Body of pancreas (tissue), 4 donors: ENCODE measurements at places on chromosomes 1 and 21. TPM values are rescaled to one million over a fixed set of nuclear protein-coding genes. Genes with fewer than 3 reads are reported as not detected.

- no peak for DNase-seq
These were observed 2.7 kb downstream of the PTGFR start for GRCh38 chr1:78493451-78493850.

GRCh38 chr1:36948606-36949005 is 85.7 kb downstream of the GRIK3 start:
- DNase-seq, result no peak

DNA sequence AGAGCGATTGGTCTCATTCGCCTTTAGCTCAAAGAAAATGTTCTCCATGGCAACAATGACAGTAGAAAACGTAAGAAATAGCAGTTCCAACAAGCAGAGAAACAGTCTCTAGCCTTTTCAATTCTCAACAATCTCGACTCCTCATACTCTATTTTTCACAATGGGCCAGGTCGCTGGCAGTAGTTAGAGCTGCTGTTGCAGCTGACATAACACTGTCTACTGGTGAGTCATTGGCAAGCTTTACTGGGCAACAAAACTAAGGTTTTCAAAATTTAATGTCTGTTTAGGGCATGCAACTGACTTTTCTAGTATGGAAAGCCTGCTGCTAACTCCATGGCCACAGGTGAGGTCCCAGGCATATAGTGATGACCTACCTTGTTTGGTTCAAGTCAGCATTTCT is 221.1 kb upstream of the KAZN start:
- DNase-seq, result no peak

DNA sequence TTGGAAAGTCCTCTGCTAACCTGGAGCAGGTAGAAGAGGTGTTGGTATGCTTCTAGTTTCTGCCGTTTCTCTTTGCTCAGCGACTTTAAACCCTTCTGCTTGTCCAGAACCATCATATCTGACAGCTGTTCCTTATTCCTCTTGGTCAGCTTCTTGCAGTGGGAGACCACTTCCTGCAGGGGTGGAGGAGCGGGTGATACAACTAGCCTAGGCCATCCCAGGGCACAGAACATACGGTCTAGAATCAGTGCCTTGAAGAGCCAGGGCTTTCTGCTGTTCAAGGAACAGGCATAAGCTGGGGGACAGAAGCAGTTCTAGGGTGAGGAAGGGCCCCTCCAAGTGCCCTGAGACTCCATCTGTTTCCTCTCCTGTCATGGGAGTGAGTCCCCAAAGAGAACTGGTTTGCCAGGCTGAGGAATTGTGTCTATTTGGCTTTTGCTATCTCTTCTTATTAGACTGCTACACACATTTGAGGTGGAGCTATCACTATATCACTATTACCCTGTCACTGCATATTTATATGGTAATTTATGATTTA is 32.5 kb downstream of the IQGAP3 start:
- no peak for DNase-seq

DNA sequence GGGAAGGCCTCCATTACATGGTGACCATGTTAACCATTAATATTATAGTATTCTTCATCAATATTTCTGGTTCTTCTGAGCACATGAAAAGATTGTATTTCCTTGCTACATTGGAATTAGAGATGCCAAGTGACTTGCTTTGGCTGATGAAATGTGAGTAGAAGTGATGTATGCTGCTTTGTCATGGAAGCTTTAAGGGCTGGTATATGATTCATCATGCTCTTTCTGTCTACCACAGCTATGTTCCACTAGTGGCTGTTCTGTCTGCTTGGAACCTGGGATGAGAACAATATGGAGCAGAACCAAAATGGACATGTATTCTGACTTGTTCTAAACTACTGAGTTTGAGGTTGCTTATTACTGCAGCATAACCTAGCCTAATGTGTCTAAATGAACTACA is 163.3 kb downstream of the TM2D1 start:
- DNase-seq, result no peak

DNA sequence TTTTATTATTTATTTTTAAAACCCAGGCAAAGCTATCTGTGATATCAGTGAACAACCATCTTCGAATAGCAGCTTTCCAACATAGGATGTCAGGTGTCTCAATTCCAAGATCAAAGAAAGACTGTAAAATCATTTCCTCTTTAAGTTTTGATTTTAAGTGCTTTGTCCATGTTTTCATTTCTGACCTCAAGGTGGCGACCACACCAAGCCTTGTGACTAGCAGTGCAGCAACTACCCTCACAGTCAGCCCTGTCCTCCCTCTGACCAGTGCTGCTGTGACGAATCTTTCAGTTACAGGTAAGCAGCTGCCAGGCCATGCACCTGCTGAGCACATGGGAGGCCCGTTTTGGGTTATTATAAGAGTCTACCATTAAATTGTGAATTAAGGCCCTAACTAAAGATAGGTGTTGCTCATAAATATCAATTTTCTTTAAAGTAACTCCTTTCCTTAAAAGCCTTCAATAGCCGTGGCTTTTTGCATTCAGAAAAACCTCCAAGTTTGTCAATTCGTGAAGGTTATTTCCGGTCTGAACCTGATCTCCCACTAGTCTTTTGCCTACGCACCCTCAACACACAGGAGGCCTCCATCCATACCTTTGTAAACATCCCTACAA is 117.0 kb downstream of the CD247 start:
- peak; percentile 60 for DNase-seq

DNA sequence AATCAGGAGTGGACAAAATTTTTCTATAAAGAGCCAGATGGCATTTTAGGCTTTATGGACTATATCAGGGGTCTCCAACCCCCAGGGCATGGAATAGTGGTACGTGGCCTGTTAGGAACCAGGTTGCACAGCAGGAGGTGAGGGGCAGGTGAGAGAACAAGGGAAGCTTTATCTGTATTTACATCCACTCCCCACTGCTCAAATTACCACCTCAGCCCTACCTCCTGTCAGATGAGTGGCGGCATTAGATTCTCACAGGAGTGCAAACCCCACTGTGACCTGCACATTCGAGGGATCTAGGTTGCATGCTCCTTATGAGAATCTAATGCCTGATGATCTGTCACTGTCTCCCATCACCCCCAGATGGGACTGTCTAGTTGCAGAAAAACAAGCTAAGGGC is 13.9 kb downstream of the PHTF1 start:
- no peak for DNase-seq

GRCh38 chr1:15173863-15174614 is 20.5 kb downstream of the TMEM51 start:
- DNase-seq, result no peak

DNA sequence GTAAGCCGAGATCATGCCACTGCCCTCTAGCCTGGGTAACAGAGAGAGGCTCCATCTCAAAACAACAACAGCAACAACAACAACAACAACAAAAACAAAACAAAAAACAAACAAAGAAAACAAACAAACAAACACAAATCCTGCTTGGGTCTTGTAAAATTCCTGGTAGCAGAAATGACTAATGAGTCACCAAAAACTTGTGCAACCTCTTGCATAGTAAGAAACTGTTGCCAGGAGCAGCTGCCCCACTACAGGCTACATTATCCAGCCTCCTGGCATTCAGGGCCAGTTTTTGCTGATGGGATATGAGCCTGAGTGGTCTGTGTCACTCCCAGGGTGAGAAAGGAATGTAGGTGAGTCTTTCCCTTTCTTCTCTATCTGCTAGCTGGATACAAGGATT is 245.4 kb downstream of the TNR start:
- DNase-seq, result no peak

DNA sequence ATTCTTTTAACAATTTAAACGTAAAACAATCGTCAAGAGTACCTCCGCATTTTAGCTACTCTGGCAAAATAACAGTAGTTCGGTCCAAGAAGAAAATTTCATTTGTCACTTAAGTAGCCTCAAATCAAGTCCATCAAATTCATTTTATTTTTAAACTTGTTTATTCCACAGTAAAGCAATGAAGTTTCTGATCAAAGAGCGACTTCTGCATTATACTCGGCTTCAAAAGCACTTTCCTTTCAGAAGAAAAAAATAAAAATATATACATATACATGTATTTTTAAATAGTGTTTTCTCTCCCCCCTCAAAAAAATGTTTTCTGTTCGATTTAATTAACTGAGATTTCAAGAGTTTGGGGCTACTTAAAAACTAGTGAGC is 115.0 kb downstream of the RERE start:
- no peak for DNase-seq

Gene IL19
- total RNA-seq, result not detected

Gene HPCAL4
- total RNA-seq, result 0.66 TPM

Gene CFHR2
- not detected for total RNA-seq

Gene NFASC
- 7.6 TPM for total RNA-seq

Gene POU3F1
- not detected for total RNA-seq
